ENCODE measurements at places on chromosomes 7 and 10.

DNA sequence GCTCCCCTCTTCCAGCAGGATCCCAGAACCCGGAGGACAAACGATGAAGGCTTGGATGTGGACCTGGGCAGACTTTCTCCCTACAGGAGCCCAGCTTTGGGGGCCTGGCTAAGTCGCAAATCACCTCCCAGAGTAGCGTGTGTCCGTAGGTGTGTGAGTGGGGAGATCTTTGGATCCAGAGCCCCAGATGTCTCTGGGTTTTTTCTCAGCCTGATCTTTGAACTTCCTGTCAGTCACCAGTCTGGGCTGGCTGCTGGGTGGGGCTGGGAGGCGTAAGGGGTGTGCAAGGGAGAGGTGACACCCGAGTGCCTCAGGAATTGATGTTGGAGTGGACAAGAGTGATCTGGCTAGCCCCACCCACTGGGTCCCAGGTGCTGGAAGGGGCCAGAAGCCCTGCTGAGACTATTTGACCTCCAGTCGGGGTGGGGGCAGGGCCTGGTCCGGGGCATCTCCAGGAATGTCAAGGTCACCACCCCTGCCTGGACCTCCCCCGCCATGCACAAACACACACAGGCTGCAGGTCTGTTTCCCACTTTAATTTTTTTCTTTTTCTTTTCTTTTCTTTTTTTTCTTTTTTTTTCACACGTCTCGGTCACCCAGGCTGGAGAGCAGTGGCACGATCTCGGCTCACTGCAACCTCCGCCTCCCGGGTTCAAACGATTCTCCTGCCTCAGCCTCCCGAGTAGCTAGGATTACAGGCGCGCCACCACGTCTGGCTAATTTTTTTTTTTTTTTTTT, at the start of gene MOGAT3:
MOGAT3 (minus strand) TSS at position 175 of the 738 bp plus-strand sequence. CDS start 182 bp downstream, outside the sequence.
- no peak for DNase-seq

GRCh38 chr10:81036257-81036656, 498.6 kb downstream of the SH2D4B start:
- DNase-seq: no peak

DNA sequence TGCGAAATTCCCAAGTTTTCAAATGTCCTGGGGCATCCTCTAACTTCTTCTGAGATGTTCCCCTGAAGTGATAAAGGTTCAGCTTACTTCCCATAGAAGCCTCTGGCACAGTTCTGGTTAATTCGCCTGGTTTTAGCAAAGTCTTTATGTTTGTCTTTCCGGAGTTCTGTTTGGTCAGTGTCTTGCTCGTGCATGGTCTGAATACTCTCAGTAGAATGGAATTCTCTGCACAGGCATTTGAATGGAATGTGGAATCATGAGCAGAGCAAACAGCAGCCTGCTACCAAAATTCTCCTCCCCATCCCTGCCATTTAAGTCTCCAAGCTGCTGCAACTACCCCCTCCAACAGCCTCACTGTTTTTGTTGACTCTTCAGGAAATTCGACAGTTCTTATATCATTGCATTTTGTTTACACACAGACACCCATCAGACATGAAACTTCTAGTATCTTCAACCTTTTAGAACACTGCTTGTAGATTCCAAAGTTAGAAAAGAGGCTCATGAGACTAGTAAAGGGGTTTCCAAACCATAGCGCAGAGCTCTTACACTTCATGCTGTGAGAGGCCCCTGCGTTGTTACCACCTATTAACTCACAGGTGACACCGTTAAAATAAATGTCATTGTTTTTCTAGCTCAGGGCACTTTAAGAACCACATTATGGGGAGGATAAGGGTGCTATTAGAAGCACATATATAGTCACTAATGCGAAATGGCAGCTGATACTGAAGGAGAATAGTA, 129.7 kb downstream of the PLCE1 start:
- no peak for DNase-seq

- DNase-seq: no peak
Measured at GRCh38 chr7:29527505-29528108, 36.0 kb upstream of the PRR15 start.

DNA sequence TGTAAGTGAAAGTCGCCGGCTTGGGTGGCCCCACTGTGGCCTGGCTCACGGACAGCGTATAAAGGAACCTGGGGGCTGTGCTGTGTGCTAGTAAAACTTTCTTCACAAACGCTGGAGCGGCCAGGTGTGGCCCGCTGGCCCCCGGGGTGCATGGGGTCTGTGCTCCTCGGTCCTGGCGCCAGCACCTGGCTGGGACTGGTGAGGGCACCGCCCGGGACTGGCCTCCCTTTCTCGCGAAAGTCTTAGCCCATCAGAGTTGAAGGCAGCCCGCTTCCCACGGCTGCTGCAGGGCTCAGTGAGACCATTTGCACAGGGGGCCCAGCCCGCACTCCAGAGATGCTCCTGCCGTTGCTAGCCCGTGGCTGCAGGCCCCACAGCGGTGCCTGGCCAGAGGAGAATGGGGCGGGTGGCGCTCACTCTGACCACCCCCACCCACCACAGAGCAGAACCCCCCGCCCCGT, 5.8 kb downstream of the PWWP2B start:
- no peak for DNase-seq

GRCh38 chr7:77460057-77460486, 43.9 kb upstream of the GSAP start:
- DNase-seq: no peak

- DNase-seq: no peak
Measured at GRCh38 chr7:74173491-74173865, 678 bp upstream of the EIF4H start.

GRCh38 chr7:101740981-101741725, 76.3 kb upstream of the CUX1 start:
- DNase-seq: no peak

DNA sequence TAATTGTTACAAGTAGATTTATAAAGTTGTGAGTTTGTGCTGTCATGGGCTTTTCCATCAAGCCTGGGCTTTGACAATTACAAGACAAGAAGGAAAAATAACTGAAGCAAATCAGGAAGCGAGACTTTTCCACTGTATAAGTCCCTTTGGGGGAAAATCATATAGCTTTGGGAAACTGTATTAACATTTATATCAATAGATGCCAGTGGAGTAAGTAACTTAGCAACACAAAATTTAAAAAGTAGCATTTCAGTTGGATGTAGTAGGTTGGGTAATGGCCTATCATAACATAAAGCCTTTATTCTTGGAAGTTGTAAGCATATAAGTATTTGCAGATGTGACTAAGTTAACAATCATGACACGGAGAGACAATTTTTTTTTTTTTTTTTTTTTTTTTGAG, 931.1 kb downstream of the CNTNAP2 start:
- no peak for DNase-seq

GRCh38 chr10:121070275-121071070, 219.3 kb downstream of the WDR11 start:
- DNase-seq: no peak

DNA sequence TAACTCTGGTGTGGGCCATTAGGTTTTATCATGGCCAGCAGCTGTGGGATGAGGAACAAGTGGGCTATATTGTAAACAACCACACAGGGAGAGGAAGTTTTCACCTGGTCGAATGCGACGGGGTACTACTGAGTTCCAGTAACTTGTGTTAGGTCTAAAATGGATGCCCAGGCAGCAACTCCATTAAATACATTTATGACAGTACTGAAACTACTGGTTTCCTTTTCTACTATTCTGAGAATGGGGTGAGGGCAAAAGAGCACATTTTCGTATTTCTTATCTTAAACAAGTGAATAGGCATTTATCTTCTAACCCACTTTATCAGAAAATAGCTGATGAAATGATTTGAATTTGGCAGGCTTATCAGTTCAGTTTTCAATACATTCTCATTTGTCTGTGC, 109.7 kb downstream of the C1GALT1 start:
- DNase-seq: no peak

DNA sequence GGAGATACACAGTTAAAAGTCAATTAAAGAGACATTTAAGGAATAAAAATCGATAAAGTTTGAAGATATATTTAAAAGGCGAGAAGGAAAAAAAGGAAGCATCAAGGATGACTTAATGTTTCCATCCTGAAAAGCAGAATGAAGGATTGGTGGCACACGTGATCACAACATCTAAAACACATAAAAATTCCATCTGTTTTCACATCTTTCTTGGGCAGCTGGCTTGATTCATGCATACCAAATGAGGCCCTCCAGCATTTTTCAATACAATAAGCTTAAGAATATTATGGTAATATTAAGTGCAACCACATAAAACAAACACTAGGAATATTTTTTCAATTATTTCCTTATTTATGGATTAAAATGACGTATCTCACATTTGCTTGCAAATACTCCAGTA, 112.6 kb downstream of the TPK1 start:
- no peak for DNase-seq

- no peak for DNase-seq
Measured at GRCh38 chr10:103262229-103262628, 14.7 kb upstream of the INA start.

GRCh38 chr10:15620337-15620736, 99.4 kb downstream of the ITGA8 start:
- DNase-seq: no peak

GRCh38 chr7:139743267-139743966, 34.4 kb downstream of the HIPK2 start:
- no peak for DNase-seq

DNA sequence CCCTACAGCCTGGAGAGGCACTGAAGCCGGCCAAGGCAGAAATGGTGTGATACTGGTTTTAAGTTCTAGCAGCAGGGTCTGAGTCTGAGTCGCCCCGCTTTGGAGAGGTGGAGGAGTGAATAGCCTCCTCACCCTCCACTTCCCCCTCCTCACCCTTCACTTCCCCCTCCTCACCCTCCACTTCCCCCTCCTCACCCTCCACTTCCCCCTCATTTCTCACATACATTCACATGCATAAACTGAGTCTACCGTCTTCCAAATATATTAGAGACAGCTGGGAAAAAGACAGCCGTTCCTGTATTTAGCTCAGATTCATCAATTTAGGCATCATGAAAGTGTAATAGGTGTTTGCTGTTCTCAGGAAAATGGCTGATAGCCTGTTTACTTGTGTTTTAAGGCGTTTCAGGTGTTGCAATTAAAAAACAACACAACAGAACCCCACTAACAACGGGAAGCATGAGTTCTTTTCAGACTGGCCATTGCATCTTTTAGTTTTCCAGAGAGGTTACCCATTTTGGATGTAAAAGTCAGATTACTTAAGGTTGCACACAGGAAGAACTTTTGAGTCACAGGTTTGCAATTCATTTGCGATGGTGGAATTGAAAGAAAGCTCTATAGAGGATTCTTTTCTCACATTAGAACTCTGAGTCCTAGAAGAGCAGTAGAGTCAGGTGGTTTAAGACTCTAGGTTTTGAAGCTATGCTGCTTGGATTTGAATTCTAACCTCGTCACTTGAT, 861 bp downstream of the NRBF2 start:
- no peak for DNase-seq

All from CD4-positive, alpha-beta T cell (primary cell).